Frontal cortex (tissue), 4 donors: ENCODE measurements at places on chromosomes 6 and 20. TPM values are rescaled to one million over a fixed set of nuclear protein-coding genes. Genes with fewer than 3 reads are reported as not detected.

SS18L1 gene
- 86.0 TPM for total RNA-seq

LY6G5C gene
- 5.3 TPM for total RNA-seq

ENPP5 gene
- total RNA-seq = 5.3 TPM

CLPSL2 gene
- not detected for total RNA-seq

CTCFL gene
- total RNA-seq = not detected

LRRC1 gene
- 10.6 TPM for total RNA-seq

SLC22A16 gene
- not detected for total RNA-seq

POLR1C gene
- total RNA-seq = 27.7 TPM

COL21A1 gene
- 1.6 TPM for total RNA-seq

HLA-DRA gene
- 2.0 TPM for total RNA-seq

CCDC170 gene
- 0.41 TPM for total RNA-seq

DEFB127 gene
- total RNA-seq = not detected

PRR3 gene
- 12.2 TPM for total RNA-seq

CLDN20 gene
- total RNA-seq = not detected

THEMIS gene
- 0.41 TPM for total RNA-seq

CRYBG1 gene
- under 0.01 TPM for total RNA-seq

RNF182 gene
- 35.1 TPM for total RNA-seq

POM121L2 gene
- not detected for total RNA-seq

GTF2H4 gene
- total RNA-seq = 15.5 TPM

PHACTR1 gene
- 28.1 TPM for total RNA-seq

RNF114 gene
- total RNA-seq = 31.0 TPM

KCNK15 gene
- total RNA-seq = not detected

SLC17A2 gene
- total RNA-seq = not detected

TTI1 gene
- total RNA-seq = 25.7 TPM

SLA2 gene
- total RNA-seq = under 0.01 TPM

HLA-DRB1 gene
- 3.7 TPM for total RNA-seq

TMEM200A gene
- 20.4 TPM for total RNA-seq

EPHA7 gene
- 65.6 TPM for total RNA-seq

EDN3 gene
- total RNA-seq = 0.82 TPM

SKIC2 gene
- total RNA-seq = 30.2 TPM

E2F1 gene
- 2.4 TPM for total RNA-seq

CALHM6 gene
- 4.5 TPM for total RNA-seq

MGME1 gene
- 7.3 TPM for total RNA-seq

CASS4 gene
- under 0.01 TPM for total RNA-seq
